Stimulated activated naive CD8-positive, alpha-beta T cell treated with anti-CD3 and anti-CD28 coated beads, Interleukin-15, Interleukin-2, amounts not matched to agents 100 U/mL and 50 U/mL, for 24 hours (primary cell): ENCODE measurements at places on chromosomes 16 and 17.

DNA sequence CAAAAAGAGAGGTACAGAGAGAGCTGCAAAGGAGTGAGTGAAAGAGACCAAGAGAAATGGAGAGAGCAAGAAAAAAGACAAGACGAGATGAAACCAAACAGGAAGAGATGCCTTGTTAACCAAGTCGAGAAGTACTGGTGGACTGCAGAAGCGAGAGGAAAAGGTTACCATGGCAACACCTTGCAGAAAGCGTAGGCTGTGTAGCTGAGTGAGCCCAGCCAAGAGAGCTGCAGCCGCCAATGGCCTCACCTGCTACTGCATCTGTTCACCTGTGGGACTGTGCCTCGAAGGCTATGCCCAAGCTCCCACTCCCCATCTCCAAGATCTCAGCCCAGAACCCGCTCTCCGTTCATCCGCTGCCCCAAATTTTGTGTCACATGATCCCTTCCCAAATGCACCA is 161.3 kb downstream of the SLC39A11 start:
- DNase-seq: no peak

DNA sequence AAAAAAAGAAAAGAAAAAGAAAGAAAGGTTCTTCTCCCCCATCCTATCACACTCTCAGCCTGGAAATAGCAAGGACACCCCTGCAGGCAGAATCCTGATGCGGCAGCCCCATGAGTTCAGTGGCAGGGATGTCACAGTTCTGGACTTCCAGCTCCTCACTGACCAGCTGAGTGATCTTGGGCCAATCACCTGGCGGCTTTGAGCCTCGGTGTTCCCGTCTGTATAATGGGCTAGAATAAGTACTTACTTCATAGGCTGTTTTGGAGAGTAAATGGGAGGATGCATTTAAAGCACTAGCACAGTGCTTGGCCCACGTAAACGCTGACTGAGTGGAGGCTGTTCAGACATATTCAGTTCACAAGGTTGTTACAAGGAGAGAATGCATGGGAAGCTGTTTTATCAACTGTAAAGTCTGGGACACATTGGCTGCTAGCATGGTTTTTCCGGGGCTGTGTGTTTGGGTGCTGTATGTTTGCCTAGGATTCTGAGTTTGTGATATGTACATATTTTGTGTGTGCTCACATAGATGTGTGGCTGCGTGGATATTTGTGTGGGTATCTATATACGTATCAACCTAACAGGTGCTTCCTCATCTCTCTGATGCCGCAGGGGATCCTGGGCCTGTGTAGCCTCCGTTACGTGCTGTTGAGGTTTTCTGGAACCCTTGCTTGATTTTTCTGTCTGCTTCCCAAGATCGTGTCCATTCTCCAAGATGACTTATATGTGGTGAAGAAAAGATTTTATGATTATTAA is 3.4 kb downstream of the BHLHA9 start:
- DNase-seq: no peak

DNA sequence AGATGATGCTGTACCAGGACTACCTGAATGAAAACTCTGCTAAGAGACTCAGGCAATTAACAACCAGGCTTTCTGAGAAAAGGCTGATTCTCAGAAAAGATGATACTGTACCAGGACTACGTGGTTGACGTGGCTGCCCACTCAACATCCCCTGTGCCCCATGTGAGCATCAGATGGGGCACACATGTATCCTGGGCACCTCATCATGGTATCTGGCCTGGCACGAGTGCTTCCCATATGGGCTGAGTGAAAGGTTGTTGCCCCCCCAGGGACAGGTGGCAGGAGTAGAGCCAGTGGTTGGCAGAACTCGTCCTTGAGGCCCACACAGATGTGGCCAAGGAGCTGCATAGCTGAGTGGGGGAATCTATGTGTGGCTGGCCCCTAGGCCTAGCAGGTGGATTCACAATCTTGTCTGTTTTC is 3.5 kb upstream of the CES4A start:
- peak; percentile 71 for DNase-seq

- DNase-seq: peak; percentile 42
These were observed at the start of gene NOD2 for GRCh38 chr16:50692999-50693781. NOD2 (plus strand) TSS chr16:50693606; CDS start chr16:50699496, 5,890 bp downstream.

GRCh38 chr17:948284-948852 is 31.2 kb downstream of the NXN start:
- DNase-seq: no peak

DNA sequence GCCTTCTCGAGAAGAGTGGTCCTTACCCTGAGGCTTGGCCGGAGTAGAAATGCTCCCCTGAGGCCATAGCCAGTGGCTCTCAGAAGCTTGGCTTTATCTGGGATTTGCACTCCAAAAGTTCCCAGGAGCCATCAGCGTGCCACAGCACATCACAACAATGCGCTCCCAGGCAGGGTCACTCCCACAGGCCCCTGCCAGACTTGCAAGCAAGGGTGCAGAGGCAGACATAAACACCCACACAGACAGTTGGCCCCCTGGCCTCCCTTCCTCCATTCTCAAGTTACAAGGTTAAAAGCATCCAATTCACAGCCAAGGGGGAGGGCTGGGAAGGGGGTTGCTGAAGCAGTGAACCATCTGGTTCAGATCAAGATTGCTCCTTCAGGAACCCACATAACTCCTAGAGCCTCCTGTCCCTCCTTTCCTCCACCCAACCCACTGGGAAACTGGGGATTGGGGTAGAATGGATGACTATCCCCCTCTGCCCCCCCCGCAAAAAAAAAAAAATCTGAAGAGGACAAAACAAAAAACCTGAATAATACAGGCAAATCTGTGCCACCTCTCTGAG is 1.8 kb downstream of the ST3GAL2 start:
- DNase-seq: no peak

DNA sequence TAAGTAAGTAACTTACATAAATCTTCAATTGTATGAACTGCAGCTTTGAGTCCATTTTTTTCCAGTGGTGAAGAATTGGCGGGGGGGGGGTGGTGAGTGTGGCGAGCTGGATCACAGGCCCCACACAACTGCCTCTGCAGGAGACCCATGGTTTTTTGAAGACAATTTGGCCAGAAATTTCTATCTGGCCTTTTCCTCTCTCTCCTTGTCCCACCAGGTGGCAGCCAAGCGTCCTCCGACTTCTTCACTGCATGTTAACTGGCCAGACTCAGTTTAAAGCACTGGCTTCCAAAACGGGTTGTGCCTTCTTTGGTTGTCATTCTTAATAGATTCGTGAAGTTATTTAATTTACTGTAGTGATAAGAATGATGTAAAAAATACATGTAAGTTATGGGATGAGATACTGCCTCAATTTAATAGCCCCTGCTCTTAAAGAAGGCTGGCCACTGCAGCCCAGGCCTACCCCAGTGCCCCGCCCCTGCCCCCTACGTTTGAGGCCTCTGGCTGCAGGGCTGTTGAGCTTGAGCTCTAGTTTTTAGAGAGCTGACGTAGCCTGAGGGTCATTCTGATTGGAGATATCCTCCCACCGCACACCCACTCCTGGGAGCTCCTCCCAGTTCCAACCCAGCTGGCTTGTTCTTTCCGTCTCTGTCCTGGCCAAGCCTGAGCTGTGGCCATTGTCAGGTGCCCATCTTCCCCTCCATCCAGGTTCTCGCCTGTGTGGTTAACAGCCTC is 36.4 kb downstream of the AKAP1 start:
- no peak for DNase-seq

- DNase-seq: no peak
These were observed 10.7 kb upstream of the UBTF start for GRCh38 chr17:44230140-44230539.

GRCh38 chr16:53892155-53892554 is 188.2 kb downstream of the FTO start:
- DNase-seq: peak; percentile 52

- peak; percentile 80 for DNase-seq
These were observed 2.4 kb upstream of the ALOXE3 start for GRCh38 chr17:8120520-8121406.

DNA sequence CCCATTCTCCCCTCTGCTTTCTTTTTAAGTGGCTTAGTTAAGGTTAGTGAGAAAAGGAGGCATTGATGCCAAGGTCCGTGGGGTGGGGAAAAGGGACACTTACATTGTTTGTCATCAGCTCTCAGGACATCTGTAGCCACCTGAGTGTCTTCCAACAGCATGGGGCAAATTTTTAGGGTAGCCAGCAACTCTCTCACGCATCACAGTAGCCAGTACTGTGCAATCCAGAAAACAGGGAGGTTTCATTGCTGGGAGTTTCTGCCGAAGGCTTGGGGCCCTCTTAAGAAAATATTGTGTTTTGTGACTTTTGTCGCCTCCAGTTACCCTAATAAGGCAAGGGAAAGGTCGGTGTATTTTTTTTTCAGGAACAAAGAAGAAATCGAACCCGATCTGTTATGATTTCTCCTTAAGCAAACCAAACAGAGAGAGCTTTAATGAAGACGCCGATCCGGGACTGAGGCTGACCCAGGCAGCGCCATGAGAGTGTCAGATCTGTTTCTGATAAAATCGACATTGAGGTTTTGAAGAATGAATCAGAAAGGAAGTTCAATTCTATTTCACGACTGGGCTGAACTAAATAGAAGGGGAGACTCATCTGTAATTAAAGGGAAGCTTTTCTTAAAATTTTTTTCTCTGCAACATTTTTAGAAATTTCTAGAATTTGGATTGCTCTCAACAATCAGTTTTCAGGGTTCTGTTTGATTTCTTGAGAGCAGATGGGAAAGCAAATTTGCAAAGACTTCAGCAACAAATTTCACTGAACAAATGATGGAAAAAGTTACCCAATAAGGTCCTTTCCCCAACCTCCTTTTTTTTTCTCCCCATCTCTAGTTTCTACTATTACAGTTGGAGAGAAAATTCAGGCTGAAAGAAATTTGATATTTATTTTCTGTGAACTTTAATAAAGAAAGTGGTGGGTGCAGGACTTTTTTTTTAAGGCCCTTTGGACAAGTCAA is 144.7 kb upstream of the IRX3 start:
- DNase-seq: no peak

DNA sequence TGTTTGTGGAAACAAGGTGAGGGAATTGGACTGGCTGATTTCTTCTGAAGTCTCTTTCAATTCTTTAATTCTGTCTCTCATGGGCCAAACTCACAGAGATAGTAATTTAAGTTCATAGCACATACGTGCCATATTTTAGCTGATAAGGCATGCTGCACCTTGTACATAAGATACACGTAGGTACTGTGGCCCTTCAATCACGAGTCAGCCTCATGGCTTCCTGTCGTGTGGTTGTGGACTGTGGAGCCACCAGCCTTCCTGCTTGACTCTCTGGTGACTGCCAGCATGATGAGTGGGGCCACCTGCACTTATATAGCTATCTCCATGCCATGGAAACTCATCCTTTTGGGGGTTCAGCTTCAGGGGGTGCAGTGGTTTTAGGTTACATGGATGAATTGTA is 25.1 kb downstream of the KSR1 start:
- DNase-seq: peak; percentile 44

DNA sequence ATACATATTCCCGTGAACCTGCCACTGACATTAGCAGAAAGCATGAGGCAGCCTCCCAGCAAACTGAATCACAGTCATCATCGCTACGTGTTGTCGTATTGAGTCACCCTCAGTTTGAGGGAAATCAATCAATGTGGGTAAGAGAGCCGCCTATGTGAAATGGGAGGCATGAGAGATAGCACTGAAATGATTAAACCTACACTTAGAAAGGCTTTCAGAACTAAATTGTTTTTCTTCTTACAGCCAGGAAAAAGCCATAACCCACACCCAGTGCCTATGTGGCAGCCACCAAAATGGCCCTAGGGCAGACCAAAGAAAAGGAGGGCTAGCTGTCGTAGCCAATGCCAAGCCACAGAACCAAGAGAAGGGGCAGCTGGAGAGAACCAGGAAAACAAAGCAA is 90.5 kb downstream of the ADAMTS18 start:
- no peak for DNase-seq

GRCh38 chr16:89436366-89436765 is 54.0 kb downstream of the ANKRD11 start:
- no peak for DNase-seq

DNA sequence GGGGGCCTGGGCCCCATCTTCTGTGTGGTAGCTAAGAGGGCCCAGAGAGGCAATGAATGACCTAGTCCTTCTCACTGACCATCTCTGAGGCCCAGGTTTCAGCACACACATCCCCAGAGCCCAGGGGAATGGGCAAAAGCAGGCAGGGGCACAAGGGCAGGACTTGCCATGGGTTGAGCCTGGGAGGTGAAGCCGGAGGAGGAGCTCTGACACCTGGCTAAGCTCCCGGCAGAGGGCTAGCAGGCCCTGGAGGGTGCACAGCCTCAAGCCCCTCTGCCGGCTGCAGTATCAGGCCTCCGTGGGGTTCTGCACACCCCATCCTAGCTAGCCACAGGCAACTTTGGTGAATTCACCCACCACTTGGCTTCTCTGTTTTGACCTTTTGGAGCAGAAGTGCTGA is 5.3 kb downstream of the SRCIN1 start:
- DNase-seq: no peak

- no peak for DNase-seq
These were observed 698 bp downstream of the UBE2G1 start for GRCh38 chr17:4365628-4366326.

- DNase-seq: no peak
These were observed 23.9 kb downstream of the PITPNM3 start for GRCh38 chr17:6532441-6532885.

GRCh38 chr16:59964232-59964924 is 1230.3 kb upstream of the GOT2 start:
- no peak for DNase-seq

DNA sequence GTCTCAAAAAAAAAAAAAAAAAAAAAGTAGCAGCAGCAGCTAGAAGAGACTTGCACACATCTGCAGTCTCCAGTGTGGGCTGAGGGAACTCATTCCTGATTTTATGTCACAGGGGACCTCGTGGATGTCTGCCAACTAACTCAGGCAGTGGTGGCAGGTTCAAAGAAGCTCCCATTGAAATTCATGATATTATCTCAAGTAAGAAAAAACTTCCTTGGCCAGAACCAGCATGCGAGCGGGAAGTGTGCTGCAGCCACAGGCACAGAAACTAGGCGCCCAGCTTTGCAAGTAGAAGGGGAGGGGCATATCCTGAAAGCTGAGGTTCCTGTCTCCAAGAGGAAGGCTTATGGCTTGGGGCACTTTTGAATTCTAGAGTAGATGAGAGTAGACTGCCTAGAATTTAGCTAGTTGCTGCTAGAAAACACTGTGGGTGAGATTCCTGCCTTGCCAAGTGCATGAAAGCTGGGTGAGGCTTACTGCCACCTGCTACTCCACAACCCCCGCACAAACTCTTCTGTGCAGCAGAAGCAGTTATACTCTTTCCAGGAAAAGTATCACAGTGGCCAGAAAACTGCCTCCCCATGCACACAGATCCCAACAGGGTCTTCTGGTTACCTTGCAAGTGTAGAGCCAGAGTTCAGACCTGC is 603.8 kb upstream of the CA10 start:
- no peak for DNase-seq

- no peak for DNase-seq
These were observed 36.2 kb upstream of the CLEC3A start for GRCh38 chr16:77986011-77986740.

GRCh38 chr17:70906808-70907207 is 737.5 kb downstream of the KCNJ2 start:
- DNase-seq: no peak
